Activated T-helper 1 cell treated with anti-CD3 and anti-CD28 coated beads, Interleukin-2, amount 50 U/mL, for 16 hours (primary cell): ENCODE measurements at places on chromosomes 5 and 9.

DNA sequence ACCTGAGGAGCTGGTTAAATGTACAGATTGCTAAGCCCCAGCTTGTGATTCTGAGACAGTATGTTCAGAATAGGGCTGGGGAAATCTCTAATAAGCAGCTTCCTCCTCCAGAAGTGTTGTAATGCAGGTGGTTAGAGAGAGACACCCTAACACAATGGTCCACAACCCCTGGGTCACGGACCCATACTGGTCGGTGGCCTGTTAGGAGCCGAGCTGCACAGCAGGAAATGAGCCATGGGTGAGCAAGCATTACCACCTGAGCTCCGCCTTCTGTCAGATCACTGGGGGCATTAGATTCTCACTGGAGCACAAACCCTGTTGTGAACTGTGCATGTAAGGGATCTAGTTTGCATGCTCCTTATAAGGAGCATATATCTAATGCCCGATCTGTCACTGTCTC lies 61.8 kb downstream of the SLC36A1 start:
- no peak for DNase-seq

DNA sequence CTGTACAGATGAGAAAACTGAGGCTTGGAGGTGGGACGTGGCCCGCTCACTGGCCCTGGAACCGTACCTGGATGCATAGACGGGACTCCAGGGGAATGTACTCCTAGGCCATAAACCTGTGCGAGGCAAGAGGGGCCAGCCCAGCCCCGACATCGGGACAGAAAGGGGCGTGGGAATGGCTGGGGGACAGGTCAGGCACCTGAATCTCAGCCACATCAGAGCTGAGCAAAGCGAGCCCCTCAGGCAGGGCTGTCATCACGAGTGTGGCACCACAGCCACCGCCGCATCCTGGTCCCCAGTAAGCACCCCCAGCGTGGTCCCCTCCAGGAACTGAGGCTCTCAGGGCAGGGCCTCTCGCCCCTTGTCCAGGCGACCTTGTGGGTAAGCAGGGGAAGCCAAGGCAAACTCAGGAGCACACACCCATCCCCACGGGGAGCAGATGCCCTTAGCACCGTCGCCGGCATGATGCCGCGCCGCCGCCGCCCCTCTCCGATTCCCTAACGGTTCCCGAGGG lies 16.5 kb downstream of the NACC2 start:
- DNase-seq = no peak

DNA sequence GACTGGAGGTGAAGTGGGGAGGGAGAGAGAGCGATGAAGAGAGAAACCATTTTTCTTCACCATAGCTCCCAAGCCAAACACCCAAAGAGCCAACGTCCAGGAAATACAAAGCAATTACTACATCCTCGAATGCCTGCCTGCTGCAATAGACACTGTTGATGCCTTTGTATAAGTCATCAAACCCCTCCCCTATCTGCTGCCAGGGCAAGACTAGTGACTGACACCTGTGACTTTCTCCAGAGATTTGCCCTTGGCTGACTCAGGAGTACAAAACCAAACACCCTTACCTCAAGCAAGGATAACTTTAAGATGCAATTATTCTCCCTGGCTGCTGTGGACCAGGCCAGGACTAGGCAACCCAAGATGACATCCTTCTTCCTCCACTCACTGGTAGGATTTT lies 81.8 kb upstream of the RASA1 start:
- no peak for DNase-seq

DNA sequence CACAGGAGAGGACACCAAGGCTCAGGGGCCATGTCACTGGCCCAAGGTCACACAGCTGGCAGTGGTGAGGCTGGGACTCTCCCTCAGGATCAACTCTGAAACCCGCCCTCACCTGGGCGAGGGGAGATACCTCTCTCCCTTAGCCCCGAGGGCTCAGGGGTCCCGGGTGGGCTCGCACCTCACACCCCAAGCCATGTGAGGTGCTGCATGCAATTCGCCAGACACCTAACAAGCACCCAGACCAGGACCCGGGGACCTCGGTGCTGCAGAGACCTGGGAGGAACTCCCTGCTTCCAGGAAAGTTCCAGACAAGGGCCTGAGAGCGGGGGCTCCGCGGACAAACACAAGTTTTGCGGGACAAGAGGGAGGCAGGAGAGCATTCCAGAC lies 19.3 kb downstream of the BRD3 start:
- no peak for DNase-seq

GRCh38 chr5:151202381-151203139 lies 21.3 kb downstream of the CCDC69 start:
- DNase-seq = no peak

GRCh38 chr5:143314659-143315058 lies 88.8 kb downstream of the NR3C1 start:
- no peak for DNase-seq

DNA sequence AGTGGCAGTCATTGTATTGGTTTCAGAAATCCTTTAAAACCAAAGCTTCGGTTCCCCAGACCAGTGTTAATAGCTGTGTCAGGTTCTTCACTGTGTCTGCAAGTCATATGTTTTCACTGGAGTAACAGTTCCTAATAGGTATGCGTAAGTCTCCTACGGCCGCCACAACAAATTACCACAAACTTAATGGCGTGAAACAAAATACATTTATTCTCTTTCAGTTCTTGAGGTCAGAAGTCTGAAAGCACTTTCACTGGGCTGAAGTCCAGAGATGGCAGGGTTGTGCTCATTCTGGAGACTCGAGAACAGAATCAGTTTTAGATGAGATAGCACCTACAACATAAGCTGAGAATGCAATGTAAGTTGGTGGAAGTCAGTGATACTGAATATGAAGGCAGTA lies 556.2 kb downstream of the TLE4 start:
- DNase-seq = no peak

GRCh38 chr5:118519466-118519865 lies 468.9 kb downstream of the DTWD2 start:
- DNase-seq = no peak

DNA sequence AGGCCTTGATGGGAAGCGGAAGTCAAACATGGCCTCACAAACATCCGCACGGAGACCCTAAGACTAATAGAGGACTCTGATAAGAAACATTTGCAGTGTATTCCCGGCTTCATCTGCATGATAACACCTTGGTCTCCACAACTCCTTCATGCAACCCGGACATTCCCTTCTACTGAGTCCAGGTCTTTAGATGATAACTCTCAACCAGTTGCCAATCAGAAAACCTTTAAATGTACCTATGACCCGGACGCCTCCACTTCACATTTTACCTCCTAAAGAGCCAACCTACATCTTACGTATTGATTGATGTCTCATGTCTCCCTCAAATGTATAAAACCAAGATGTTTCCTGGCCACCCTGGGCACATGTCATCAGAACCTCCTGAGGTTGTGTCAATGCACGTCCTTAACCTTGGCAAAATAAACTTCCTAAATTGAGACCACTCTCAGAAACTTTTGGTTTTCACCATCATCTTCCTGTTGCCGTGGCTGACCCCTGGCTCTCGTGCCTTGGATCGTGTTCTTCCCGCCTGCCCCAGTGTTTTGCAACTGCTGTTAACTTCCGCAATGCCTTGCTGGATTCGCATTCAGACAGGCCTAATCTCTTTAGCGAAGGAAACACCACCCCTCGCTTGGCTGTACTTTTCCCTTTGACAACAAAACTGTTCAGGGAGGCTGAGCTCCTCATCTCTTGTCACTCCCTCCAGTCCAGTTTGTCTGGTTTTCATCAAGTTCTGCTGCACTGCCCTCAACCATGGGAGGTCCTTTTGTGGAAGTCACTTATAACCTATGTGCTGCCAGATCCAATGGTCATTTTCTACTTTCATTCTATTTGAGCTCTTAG lies 1.1 kb upstream of the DAP start:
- no peak for DNase-seq

DNA sequence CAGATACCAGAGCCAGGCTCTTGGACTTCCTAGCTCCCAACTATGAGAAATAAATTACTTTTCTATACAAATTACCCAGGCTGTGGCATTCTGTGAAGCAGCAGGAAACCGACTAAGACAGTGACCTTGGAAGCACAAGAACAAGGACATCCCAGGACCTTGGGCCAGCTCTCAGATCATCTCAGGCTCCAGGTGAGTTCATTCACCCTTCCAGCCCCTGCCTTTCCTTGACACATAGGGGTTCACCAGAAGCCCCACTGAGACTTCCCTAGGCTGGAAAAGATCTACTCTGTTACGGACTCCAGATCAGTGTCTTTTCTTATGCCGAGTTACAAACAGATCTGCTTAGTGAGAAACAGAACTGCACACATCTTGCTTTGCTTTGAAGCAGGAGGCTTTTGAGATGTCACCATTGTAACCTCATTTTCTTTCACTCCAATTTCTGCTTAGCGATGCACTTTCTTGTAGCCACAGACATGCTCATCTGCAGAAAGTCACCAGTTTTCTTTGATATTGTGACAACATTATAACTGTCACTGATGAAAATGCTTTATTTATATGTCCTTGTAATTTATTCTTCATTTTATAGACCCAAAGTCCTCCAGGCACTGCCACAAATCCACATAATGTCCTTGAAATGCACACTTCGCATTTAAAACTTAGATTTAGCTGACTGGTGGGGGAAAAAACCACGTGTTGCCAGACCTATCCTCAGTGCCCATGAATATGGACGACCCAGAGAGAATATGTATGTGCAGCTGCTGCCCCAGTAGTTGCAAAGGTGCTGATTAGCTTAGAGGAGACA lies 8.1 kb downstream of the CD180 start:
- DNase-seq = no peak

DNA sequence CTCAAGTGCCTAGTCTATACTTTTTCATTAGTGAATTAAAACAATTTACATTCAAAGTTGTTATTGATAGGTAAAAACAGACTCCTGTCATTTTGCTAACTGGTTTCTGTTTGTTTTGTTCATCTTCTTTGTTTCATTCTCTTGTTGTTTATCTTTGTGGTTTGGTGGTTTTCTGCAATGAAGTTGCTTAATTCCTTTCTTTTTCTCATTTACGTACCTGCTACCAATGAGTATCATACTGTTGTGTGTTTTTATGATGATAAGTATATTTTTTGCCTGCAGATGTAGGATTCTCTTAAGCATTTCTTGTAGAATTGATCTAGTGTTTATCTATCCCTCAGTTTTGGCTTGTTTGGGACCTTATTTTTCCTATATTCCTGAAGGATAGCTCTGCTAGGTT lies 2230.0 kb downstream of the MAT2B start:
- no peak for DNase-seq
